ENCODE measurements at places on chromosomes 7 and 10.

- no peak for DNase-seq
Observed at GRCh38 chr7:18206331-18206730, 178.7 kb upstream of the PRPS1L1 start.

GRCh38 chr10:29389935-29390334 lies 101.1 kb downstream of the LYZL1 start:
- DNase-seq = peak; percentile 33

DNA sequence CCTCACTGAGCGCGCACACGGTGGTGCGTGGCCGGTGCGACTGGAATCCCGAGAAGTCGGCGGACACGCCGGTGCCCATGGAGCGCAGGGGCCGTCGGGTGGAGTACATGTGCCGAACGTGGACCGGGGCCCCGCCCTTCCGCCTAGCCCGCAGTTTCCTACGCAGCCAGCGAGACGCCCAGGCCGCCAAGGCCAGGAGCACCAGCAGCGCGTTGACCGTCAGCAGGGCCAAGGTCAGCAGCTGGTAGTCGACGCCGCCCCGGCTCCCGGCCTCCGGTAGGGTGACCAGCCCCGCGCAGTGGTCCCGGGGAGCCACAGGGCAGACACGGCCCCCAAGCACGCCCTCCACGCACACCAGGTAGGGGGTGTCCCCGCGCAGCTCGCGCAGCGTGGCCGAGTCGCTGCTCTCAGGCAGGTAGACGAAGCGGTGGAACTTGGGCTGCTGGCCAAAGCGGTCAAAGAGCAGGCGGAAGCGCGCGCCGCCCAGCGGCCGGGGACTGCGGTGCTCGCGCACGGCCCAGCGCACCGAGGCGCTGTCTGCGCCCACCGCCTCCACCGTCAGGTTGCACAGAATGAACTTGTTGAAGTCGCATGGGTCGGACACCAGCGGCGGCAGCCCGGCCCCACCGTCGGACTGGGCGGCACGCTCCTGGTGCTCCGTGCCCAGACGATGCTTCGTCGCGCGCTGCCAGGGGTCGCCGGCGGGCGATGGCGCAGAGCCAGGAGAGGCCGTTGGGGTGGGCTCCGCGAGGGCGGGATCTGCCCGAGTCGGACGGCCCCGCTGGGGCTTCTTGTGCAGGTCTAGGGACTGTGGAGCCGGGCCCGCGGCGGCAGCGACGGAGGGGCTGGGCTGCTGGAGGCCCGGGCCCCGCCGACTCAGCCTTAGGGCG lies 2.2 kb downstream of the TRIL start:
- peak; percentile 9 for DNase-seq

GRCh38 chr7:120547605-120548004 lies 274.6 kb downstream of the KCND2 start:
- DNase-seq = no peak

DNA sequence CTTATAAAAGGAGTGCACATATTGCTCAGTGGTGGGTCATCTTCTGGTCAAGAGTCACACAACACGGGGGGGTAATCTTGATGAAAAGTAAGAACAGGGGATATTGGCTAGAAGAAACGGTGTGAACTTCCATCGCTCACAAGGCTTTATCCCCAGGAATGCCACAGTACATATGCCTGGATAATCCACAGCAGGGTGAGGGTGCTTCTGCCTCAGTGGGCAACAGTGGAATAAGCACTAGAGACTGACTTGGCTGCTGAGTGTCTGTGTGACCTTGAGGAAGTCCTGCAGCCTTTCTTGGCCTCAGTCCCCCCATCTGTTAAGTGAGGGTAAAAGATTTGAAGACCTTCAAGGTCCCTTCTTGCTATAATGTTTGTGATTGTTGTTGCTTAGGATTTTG lies 44.9 kb upstream of the SHH start:
- DNase-seq = no peak

DNA sequence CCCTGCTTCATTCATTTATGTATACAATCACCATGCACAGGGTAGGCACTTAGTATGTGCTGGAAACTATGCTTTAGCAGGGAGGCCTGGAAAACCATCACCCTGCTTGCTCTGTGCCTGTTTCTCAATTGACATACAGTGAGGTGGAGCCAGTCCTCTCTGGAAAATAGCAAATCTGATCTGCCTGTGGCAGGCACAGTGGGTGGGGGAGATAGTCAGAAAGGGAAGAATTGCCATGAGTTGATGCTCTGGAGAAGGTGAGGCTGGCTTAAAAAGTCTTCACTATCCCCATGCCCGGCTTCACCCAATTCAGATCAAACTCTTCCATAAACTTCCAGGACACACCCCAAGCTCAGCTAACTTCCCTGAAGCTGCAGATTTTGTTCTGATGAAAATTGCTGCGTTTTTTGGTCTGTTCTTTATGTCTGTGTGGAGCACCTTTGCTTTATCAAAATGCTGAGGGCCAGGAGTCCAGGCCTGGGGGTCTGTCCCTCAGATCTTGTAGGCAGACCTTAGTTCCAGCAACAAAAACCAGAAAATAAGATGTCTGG lies 84.8 kb downstream of the ANK3 start:
- DNase-seq = no peak

GRCh38 chr10:9222917-9223316 lies 1168.4 kb downstream of the GATA3 start:
- DNase-seq = no peak

DNA sequence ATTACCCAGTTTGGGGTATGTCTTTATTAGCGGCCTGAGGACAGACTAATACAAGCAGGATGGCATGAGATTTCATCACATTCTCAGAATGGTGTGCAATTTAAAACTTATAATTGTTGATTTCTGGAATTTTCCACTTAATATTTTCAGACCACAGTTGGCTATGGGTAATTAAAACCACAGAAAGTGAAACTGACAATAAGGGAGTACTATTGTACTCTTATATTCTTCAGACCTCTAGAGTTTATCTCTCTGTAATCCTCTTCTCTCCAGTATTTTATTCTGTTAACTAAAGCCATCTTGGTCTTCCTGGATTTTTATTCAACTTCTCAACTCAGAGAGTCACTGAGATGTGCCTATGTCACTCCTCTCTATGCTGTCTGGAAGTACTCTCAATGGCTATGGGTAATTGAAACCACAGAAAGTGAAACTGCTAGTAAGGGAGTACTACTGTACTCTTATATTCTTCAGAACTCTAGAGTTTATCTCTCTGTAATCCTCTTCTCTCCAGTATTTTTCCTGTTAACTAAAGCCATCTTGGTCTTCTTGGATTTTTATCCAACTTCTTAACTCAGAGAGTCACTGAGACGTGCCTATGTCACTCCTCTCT lies 118.3 kb downstream of the PPP1R17 start:
- DNase-seq = no peak

GRCh38 chr10:14240253-14241189 lies 90.2 kb downstream of the FRMD4A start:
- DNase-seq = no peak

- DNase-seq = no peak
Observed at GRCh38 chr7:50766106-50766848, 16.4 kb downstream of the GRB10 start.

- DNase-seq = no peak
Observed at GRCh38 chr10:88828310-88828709, 23.3 kb downstream of the ANKRD22 start.

DNA sequence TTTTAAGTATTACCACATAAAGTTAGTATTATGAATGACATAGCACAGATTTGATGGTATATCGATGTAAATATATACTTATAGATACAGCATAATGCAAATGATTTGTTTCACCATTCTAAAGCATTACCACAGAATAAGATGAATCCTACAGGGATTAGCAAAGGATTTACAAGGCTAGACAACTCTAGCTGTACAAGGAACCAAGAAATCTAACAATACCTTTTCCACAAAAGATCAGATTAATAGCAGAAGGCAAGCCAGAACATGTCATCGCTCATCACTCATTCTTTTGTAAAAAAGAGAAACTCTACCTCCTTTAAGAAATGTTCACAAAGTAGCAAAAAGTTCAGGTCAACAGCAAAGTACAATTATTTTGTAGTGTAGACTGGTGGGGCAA lies 105.1 kb upstream of the ANK3 start:
- no peak for DNase-seq

DNA sequence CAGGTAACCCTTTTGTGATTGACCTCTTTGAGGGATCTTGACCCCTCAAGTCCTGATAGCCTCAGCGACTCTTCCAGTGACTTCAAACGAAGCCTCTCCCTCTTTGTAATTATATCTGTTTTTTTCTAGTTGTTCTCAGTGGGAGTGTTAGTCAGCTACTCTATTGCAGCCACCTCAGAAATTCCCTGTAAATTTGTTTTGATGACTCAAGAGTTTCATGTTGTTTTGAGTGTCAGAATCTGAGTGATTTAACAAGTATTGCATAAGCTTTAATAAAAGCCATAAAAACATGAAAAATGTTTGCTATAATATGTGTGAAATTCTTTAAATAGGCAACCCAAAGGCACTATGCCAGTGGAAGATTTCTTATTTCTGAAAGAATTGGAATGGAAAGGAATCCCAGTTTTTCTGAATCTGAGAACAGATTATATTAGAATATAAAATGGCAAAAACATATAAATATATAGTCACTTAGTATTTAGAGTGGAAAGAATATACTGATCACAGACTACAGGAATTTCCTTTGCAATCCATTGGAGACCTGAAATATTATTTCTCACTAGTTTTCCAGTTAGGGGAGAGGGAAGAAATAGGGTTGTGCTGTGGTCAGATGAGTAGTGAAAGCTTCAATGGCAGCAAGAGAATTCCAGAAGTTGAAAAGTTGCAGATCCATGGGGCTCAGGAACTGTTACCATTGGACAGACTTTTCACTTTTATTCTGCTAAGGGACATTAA lies 94.4 kb upstream of the SEMA3C start:
- DNase-seq = peak; percentile 55

DNA sequence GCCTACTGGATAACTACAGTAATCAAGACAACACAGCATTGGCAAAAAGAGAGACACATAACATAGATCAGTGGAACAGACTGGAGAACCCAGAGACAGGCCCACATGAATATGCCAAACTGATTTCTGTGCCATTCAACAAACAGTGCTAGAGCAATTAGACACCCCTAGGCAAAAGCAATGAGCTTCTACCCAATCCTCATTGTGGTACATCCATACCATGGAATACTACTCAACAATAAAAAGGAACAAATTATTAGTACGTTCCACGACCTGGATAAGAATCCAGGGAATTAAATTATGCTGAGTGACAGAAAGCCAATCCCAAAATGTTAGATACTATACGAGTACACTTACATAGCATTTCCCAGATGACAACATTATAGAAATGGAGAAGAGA lies 2.8 kb upstream of the SVIL start:
- DNase-seq = no peak

All from SJSA1 (cell line).